ENCODE measurements at places on chromosomes 7 and 10.

DNA sequence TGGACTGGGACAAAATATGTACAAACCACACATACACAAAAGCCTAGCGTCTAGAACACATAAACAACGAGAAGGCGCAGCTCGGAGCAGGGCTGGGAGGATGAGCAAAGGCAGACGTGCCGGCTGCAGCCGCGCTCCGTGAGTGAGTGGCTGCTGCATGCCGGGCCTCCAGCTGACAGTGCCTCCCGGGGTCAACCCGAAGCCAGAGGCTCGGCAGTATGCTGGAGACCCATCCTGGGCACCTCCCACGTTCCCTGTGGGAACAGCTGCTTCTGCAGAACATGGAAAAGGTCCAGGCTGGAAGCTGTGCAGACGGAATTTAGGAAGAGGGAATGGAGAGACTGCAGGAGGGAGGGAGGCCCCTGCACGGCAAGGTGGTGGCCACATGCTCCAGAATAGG, 3.6 kb upstream of the GPR146 start:
- peak; percentile 75 for DNase-seq

DNA sequence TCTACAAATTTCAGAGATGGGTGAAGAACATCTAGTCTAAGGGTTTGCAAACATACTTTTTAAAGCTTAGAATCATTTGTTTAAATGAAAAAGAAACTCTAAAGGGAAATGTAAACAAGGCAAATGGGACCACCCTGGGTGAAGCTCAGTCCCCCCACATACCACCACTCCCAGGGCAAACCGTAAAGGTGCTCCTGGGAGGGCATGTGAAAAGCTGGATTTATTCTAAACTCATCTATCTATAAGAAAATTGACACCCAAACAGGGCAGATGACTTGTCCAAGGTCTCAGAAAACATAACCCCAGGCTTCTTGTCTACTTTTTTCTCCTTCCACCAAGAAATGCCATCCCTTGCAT, 223.3 kb upstream of the PRKCQ start:
- no peak for DNase-seq

GRCh38 chr7:84022684-84023308, 171.8 kb downstream of the SEMA3A start:
- no peak for DNase-seq

DNA sequence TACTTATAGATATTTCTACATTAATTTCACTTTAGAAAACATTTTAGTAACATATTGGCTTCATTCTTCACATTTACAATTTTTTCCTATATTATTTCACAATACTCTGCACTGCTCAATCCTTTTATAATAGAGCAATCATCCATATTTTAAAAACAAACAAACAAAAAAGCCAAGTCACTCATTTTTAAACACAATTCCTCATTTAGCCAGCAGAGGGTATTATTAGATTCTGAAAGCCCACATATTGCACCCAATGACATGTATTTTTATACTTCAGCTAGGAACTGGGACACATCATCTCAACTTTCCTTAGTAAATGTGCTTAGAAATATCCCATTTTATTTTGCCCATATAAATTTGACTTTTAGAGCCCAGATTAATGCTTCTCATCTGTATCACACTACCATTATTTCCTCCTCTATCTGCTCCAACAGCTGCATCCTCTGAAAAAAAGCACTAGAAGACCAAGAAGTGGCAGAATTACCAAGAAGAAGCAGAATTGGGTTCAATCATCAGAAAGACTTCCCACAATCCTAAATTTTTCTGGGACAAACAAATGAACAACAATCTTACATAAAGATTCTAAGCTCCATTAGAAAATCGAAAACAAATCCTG, 29.5 kb downstream of the CTNNA3 start:
- no peak for DNase-seq

DNA sequence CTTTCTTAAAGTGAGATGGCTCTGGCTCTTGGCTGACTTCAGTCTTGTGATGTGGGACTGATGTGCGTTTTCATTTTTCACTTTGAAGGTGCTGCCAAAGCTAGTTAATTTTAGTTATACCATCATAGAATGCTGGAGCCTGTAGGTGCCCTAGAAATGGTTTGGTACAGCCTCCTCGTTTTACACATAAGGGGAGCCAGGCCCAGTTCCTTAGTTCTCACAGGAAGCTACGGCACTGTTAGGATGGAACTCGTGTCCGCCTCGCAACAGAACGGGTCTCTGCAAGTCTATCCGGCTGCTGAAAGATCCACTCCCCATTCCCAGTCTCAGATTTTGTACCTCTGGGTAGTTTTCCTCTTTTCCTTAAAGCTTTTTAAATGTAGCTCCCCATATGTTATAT, 173.2 kb upstream of the PRPS1L1 start:
- peak; percentile 59 for DNase-seq

DNA sequence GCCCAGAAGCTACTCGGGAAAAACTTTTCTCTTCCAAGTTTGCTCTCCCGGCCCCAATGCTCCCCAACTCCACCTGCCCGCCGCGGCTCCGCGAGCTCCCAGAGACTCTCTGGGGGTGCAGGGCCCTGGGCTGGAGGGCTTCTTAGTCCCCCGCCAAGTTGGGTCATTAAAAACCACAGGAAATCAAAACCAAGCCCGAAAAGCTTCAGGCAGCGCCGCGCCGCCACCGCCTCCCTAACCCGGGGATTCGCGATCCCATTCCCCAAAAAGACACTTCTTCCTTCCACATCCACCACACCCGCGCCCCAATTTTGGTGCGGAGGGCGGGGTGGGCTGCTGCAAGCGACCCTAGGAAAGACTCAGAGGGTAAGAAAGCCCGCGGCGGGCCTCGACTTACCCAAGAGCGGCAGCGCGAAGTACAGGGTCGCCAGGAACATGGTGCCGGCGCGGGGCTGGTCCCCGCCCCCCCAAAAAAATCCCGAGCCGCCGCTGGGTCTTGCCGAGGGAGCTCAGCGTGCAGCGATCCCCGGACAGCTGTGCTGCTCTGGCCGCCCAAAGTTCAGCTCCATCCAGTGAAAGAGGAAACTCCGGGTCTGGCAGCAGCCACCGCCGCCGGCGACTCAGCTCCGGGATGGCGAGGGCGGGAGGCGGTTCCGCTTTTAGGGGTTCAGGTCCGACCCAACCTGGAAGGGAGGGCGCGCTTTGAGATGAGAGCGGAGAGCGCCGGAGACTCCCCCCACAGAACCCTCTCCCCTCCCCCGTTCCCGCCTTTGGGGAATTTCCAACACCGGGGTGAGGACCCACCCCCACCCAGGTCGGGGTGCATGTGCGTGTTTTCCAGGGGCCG, 1.2 kb downstream of the GFRA1 start:
- DNase-seq = no peak

DNA sequence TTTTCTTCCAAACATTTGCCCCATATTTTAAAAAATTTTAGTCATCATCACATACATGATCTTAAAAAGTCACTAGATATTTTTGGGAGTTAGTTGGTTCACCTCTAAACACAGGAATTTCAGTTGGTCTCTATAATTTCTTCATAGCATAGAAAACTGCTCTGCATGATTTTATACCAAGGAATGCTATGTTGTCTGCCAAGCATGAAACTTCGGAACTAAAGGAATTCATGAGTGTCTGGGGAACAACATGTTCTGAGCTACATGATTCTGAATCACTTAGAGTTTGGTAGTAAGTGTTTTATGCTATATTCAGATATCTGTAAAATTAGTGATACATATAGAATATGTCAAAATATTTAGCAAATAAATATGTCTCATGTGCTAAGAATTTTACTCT, 957.8 kb downstream of the GATA3 start:
- no peak for DNase-seq

GRCh38 chr7:43666938-43667337, 62.4 kb downstream of the COA1 start:
- DNase-seq = no peak

DNA sequence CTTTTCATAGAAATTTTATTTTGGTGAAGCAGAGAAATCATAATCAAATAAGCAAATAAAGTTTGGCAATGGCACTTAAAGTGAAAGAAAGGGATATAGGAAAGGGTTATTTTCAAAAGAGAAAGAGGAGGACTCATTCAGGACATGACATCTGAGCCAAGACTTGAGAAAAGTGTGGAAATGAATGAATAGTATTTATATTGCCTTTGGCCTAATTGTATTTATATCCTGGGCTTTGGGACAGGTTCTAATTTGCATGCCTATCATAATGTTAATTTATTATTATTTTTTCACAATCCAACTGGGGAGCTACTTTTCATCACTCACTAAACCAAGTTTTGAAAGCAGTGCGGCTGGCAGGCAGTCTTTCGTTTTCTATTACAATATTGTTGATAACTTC, 376.8 kb downstream of the HGF start:
- DNase-seq = no peak

- DNase-seq = no peak
Measured at GRCh38 chr7:144791488-144791887, 44.4 kb downstream of the TPK1 start.

- no peak for DNase-seq
Measured at GRCh38 chr10:114102256-114102655, 58.6 kb downstream of the ADRB1 start.

GRCh38 chr10:27742195-27743011, 3.2 kb downstream of the MKX start:
- DNase-seq = peak; percentile 88

- no peak for DNase-seq
Measured at GRCh38 chr7:34096198-34096651, 190.9 kb downstream of the BMPER start.

DNA sequence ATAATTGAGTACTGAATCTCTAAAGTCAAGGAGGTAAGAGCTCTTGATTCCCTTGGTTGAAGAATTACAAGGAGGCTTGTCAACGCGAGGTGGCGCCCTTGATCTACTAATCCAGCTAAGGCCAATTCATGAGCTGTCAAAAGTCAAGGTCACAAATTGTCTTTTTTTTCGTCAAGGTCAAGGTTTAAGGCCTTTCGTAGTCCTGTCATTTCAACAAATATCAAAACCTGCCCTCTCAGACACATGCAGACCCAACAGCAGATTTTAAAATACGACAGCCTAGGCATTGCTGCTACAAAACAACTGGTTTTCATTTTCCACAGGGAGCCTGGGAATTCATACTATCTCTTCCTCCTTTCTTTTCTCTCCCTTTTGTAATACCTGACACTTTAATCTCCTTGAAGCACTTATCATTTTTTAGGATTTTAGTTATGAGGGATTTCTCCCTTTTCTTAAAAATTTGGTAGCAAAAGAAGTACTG, 3.6 kb downstream of the HOXA13 start:
- DNase-seq = peak; percentile 84

GRCh38 chr7:135160098-135160857, 10.2 kb downstream of the CYREN start:
- DNase-seq = no peak

GRCh38 chr7:200290-200689, 7.9 kb downstream of the FAM20C start:
- no peak for DNase-seq

- no peak for DNase-seq
Measured at GRCh38 chr7:41817386-41817785, 114.5 kb upstream of the INHBA start.

GRCh38 chr10:13969792-13970140, 361.0 kb downstream of the FRMD4A start:
- DNase-seq = no peak

GRCh38 chr7:3495954-3496353, 194.9 kb downstream of the SDK1 start:
- no peak for DNase-seq

- no peak for DNase-seq
Measured at GRCh38 chr10:68327889-68328786, 3.7 kb upstream of the HNRNPH3 start.
